ENCODE measurements at places on chromosomes 5 and 9.
A peak's percentile ranks its signal among the peaks of the same experiment; 100 is the strongest.

DNA sequence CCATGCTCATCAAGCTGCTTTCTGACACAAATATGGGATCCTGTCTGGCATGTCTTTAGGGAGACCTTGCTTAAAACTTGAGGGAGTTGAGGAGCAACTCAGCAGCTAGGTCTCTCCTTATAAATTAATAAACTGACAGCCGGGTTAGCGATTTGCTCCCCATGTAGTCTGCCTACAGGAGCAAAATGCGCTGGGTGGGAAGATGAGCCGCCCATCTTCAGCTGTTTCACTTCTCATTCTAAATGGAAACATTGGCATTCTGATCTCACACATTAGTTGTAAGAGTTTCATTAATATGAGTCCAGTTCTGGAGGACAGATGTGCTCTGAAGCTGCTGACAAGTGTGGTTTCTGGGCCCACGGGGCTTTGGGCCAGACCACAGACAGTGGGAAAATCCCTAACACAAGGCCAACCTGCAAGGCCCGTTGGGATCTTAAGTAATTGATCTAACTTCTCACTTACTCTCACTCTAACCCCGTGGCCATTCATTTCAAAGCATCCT, 197.0 kb downstream of the MCTP1 start:
- no peak for DNase-seq

DNA sequence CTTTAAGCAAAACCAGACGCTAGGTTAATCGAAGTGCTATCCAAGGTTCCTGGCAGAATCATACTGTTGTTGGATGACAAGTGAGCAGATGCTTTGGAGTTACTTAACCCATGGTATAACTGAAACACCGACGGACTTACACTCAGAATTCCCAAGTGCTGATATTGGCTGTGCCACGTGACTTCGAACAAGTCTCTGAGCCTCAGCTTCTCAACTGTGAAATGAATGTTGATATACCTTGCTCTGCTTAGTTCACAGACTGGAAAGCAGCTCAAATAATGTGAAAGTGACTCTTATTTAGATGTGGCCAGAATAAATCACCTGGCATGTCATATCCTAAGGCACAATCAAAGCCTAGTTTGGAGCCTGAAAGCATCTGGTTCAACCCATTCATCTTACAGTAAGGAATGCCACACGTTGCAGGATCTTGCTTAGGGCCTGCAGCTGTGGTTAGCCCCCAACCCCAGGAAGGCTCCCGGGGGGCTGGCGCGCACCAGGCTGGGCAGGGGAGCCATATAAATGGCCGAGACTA, 759 bp downstream of the GEMIN5 start:
- no peak for DNase-seq

DNA sequence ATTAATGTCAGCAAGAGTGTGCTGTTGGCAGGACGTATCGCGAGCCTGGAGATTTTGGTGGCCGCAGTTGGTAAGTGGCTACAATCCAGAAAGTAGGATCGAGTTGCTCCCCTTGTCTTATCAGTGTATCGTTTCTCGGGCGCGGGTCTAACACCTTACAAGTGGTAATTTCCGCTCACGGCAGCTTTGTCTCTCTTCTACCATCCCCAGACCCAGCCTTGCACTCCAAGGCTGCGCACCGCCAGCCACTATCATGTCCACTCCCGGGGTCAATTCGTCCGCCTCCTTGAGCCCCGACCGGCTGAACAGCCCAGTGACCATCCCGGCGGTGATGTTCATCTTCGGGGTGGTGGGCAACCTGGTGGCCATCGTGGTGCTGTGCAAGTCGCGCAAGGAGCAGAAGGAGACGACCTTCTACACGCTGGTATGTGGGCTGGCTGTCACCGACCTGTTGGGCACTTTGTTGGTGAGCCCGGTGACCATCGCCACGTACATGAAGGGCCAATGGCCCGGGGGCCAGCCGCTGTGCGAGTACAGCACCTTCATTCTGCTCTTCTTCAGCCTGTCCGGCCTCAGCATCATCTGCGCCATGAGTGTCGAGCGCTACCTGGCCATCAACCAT, 1.1 kb downstream of the PTGER4 start:
- DNase-seq, result peak; percentile 31

DNA sequence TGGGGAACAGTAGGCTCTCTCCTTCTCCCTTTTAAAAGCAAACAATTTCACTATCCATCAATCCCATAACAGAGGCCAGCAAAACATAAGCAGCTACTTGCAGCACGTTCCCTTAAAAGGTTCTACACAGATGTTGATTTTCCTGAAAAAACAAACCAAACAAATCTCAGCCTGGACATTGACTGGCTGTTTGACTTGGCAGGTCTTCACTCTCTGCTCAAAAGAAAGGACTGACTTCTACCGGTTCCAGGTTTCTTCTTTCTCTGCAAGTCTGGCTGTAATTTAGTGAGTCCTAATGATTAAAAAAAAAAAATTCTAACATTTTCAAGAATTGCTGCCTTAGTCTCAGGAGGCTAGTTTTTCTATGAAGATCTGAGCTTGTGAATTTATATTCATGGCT, 203.1 kb upstream of the EFNA5 start:
- no peak for DNase-seq

GRCh38 chr5:73319036-73319435, 129.5 kb downstream of the FOXD1 start:
- DNase-seq, result no peak

- peak; percentile 65 for DNase-seq
Observed at GRCh38 chr9:93962561-93963440, 7.6 kb upstream of the BARX1 start.

DNA sequence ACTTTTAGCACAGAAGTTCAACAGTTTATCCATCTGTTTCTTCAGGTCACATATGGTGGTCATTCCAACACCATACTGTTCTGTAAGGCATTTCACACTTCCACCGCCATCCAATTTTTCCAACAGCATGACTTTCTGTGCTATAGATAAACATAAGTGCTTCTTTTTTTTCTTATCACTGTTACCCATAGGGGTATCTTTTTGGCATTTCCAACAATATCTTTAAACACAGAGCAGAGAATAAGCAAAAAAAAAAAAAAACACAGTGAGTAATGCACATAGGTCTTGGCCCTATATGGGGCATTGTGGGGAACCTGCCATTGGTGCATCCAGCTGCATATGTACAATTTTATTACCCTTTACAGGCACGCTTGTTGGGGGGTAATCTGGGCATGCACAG, 12.2 kb upstream of the ZNF367 start:
- no peak for DNase-seq

GRCh38 chr9:96460470-96460869, 10.5 kb downstream of the HABP4 start:
- no peak for DNase-seq

DNA sequence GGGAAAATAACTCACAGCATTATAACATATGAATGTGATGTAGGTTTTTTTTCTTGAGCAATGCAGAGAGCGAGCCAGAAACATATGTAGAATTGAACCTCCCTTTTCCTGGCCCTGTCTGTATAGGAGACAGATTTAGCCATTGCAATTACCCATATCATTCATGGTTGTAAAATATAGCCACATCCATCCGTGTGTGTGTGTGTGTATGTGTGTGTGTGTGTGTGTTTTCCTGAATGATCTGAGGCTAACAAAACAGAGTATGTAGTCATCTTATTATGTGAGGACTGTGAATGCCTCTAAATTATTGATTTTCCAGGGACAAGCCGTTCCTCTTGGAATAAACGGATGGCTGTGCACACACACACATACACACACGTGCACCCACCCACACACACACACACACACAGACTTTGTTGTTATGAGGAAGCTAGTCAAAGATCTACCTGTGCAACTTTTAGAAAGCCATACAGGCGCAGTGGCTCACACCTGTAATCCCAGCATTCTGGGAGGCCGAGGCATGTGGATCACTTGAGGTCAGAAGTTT, 11.7 kb upstream of the DENND1A start:
- no peak for DNase-seq

DNA sequence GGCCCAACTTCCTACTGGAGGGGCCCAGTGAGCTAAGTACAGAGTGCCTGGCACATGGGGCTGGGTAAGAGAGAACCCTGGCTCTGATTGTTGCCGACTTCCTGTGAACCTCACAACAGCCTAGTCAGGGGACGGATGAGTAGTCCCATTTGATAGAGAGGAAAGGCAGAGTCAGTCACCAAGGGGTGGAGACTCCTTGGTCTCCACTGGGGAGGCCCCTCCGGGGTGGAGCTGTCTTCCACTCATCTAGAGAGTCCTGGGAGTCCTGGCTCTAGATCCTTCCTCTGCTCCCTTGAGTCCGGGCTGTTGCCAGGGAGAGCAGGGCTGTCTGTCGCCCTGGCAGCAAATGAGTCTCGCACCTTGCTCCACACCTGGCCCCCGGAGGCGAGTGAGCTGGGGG, 8.0 kb downstream of the GRK6 start:
- no peak for DNase-seq

DNA sequence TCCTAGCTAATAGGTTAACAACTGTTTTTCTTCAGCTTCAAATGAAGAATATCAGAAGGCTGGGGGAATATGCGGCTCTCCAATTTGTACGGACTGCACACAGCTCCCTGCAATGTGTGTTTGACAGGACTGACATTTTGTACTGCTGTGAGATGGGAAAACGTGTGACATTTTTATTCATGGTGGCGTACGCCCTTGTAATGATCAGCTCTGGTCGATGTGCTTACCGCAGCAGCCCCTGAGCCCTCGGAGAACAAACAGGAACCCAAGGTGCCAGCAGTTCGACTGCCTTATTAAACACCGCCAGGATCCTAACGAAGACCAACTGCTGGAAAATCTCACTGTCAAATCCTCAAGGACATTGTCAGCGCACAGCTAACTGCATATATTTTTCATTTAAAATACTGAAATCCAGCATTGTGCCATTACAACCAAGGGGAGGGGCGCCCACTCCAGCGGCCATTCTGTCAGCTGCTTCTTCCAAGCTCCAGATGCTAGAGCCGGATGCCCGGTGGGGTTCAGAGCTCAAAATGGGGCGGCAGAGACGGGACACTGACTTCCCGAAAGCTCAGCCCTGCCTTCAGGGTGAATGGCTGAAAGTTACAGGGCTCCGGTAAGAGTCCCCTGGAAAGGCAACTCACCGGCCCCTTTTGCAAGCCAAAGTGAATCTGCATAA, 66.8 kb downstream of the CRB2 start:
- DNase-seq, result no peak

- DNase-seq, result no peak
Observed at GRCh38 chr5:38456657-38457399, 99.6 kb downstream of the LIFR start.
